ENCODE measurements at places on chromosomes 11 and 22.

GRCh38 chr22:49418943-49419342, 408.7 kb downstream of the BRD1 start:
- no peak for DNase-seq

DNA sequence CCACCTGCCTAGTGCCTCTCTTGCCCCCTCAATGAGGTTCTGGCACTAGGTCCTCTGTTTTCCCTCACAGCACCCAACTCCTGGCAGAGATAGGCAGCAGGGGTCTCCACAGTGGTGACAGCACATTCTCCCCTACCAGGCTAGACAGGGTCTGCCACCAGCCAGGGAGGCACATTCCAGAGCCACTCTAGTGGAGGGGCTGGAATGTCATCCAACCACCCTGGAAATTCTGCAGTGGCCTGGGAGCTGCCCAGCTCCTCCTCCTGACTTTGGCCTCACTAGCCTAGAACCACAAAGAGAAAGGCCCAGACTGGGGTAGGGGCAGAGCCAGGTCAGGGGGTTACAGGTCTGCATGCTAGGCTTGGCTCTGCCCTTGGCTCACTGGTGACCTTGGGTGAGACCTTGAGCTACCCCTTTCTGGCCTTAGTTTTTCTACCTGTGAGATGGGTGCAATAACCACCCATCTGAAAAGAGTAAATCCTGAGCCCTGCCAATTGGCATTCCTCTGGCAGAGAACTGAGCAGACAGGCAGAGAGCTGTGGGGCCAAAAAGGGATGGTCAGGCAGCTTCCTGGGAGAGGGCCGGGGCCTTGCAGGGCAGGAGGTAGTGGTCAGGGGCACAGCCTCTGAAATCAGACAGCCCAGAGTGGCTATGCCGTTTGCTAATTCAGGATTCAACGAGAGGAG, 7.1 kb downstream of the P2RY2 start:
- no peak for DNase-seq

DNA sequence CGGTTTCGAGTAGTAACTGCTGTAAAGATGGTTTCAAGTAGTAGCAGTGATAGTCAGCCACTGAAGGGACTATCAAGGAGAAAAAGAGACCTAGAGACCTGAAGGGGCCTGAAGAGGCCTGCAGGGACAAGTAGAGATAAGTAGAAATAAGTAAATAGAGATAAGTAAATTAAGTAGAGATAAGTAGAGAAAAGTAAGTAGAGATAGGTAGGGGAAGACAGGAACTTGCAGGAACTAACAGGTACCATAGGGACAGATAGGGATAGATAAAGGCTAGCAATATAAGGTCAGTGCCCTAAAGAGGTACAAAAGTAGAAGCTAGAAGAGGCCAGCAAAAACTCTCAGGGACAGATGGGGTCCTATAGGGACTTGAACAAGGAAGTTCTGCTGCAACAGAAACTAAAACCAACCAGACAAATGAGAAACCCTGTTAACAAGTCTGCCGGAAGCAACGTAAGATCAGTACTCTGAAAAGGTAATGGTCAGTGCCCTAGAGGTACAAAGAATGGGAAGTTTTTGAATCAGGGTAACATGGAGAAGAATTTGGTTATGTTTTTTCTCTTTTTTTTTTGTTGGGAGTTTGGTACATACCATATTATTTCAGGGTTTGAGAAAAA, 9.6 kb upstream of the SC5D start:
- DNase-seq = no peak

GRCh38 chr11:104781719-104782376, 116.4 kb downstream of the CASP12 start:
- DNase-seq = no peak

GRCh38 chr22:23242473-23243001, 62.2 kb downstream of the BCR start:
- no peak for DNase-seq

DNA sequence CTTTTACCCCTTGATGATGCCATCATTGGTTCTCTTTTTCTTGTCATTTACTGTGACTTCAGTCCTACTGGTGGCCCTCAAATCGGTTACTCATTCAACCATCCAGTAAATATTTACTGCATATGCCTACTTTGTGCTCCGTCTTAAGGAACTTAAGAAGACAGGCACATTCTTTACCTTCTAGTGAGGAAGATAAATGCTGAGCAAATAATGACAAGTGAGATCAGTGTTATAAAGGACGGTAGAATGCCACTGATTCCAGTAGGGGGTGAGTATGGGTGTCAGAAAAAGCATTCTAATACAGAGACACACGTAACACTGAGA, 1.6 kb downstream of the ANKRD42 start:
- no peak for DNase-seq

DNA sequence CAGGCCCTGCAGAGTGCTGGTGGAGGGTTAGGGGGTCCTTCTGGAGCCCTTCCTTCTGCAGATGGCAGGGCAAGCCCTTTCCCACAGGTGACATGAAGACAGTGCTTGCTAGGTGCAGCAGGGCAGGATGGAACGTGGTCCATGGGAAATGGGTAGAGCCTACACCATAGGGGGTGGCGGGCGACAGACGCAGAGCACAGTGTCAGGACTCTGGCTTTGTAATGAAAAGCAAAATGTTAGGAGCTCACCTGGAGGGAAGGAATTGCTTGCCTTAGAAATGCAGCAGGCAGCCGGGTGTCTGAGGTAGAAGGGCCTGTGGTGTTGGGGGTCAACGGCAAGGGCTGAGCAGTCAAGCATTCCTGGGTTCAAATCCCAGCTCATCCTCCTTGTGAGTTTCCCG, 54.9 kb downstream of the ARHGAP8 start:
- no peak for DNase-seq

- DNase-seq = no peak
These were observed 312.2 kb upstream of the C11orf87 start for GRCh38 chr11:109109571-109110315.

- no peak for DNase-seq
These were observed 19.9 kb downstream of the PACSIN2 start for GRCh38 chr22:42994917-42995562.

DNA sequence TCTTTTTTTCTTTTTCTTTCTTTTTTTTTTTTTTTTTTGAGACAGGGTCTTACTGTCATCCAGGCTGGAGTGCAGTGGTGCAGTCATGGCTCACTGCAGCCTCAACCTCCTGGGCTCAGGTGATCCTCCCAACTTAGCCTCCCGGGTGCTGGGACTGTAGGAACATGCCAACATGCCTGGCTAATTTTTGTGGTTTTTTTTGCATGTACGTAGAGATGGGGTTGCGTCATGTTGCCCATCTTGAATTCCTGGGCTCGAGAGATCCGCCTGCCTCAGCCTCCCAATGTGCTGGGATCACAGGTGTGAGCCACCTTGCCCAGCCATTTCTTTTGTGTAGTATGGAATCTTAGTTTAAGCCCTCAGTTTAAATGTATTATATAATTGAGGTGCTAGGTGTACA, 20.4 kb downstream of the MTMR3 start:
- no peak for DNase-seq

DNA sequence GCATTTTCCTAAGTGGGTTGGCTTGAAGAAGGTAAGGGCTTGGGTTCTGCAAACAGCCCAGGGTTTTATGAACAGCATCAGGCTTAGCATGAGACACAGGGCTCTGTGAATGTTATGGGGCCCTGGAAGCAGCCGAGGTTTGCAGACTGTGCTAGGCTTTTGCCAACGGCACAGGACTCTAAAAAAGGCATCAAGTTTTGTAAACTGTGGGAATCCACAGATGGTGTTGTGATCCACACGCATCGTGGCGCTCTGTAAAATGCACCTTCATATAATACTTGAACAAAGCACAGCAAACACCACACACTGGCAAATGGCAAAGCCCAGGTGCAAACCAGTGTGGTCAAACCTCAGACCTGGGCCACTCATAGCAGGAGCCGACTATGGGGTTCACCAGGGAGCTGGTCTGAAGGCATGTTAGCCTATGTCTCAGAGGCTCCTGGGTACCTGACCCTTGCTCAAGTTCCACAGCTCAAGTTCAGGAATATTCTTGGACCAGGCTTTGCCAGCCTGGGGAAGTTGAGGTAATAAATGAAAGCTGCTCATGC, 2.4 kb upstream of the SLCO2B1 start:
- DNase-seq = no peak

GRCh38 chr22:50730941-50731661, 6.9 kb upstream of the ACR start:
- peak; percentile 39 for DNase-seq

GRCh38 chr11:6345366-6345765, 25.1 kb upstream of the CAVIN3 start:
- DNase-seq = no peak

GRCh38 chr11:45560155-45560912, 105.1 kb downstream of the CHST1 start:
- DNase-seq = peak; percentile 51

DNA sequence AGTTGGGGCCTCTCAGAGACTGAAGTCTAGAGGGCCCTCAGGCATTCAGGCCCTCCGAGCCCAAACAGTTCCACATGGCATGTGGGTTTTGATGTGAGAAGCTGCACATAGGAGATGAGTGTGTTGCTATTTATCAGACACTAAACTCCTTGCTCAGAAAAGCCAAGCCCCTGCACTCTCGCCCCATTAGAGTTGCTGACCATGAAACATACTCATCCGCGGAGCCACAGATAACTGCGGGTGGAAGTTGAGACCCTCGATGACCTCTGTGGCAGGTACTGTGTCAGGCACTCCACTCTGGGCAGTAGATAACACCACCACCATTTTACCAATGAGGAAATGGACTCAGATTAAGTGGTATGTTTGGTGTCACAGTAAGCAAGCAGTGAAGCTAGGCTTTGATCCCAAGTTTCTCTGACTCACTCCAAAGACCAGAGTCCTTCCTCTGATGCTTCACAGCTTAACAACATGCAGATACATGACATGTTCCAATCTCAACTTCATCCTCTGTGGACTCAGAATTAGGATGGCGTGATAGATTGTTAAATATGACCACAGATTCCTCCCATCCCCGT, 202.1 kb downstream of the ADAMTS15 start:
- DNase-seq = no peak

- DNase-seq = no peak
These were observed 177.2 kb upstream of the MTMR2 start for GRCh38 chr11:96101146-96101545.

GRCh38 chr22:29195118-29195963, 10.4 kb upstream of the EMID1 start:
- no peak for DNase-seq

DNA sequence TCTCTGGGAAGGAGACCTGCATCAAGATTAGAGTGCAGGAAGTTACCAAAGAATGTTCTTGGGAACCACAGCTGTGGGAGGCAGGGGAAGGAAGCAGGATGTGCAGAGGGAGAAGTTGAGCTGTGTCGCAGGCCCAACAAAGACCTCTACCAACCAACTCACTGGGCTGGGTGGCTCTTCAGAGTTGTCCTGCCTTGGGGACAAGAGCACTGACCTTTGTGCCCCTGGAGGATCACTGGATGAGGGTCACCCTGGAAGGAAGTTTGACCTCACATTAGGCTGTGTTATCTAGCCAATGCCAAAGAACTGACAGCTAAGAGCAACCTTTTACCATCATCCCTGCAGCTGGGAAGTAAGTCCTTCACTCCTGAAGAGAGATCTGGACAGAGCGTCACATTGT, 130.6 kb downstream of the RRAS2 start:
- no peak for DNase-seq

DNA sequence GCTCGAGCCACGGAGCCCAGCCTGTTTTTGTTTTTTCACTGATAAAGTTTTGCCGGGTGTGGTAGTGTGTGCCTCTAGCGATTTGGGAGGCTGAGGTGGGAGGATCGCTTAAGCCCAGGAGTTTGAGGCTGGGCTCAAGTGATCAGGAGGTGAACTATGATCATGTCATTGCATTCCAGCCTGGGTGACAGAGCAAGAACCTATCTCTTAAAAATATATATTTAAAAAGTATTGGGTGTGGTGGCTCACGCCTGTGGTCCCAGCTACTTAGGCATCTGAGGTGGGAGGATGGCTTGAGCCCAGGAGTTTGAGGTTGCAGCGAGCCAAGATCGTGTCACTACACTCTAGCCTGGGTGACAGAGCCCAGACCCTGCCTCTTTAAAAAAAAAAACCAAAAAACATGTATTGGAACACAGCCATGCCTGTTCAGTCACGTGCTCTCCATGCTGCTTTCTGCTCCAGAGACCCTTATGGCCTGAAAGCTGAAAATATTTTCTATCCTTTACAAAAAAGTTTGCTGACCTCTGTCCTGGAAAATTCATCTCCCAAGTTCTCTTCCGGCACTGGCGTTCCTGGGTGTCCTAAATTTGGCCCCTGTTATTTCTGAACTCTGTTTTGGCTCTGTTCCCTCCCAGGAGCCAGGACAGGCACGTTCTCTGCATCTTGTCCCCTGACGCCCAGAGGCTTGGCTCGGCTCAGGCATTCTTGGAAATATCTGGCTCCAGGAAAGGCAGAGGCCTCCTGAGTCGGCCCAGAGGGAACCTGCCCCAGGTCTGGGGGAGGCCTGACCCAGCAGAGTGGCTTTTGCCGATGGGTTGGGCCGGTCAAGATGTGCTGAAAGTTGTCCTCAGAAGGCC, 61.3 kb upstream of the PPP6R3 start:
- peak; percentile 85 for DNase-seq

GRCh38 chr11:3886985-3887384, 31.5 kb downstream of the STIM1 start:
- DNase-seq = no peak

GRCh38 chr11:100581318-100581717, 105.8 kb upstream of the ARHGAP42 start:
- no peak for DNase-seq

GRCh38 chr11:132205496-132205895, 835.1 kb downstream of the NTM start:
- DNase-seq = no peak

- DNase-seq = peak; percentile 55
These were observed 131.9 kb downstream of the ADAMTS15 start for GRCh38 chr11:130580372-130580771.

DNA sequence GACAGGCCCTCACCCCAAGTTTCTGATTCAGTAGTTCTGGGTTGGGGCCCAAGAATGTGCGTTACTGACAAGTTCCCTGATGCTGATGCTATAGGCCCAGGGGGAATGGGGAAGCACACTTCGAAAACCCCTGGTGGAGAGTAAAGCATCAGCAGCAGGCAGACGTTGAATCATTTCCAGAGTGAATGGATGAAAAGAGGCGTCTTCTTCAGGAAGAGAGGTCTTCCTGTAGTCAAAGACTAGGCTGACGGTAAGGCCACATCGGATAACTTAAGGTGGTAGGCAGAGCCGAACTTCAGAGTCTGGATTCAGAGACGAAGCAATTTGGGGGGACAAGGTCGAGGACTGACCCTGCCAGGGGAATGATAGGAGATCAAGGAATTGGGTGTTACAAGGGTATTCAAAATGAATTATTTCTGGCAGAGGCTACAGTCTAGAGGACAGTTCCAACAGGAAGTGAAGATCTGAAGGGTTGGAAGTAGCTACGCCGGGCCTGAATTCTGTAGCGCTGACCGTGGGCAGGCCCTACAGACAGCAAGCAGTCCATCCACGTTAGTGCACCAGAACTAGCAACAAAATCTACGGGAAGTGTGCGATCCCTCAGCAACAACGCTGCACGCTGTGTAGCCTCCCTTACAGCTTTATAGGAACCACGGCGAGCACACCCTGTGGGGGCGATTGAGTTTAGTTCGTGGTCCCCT, 862 bp upstream of the CENATAC start:
- DNase-seq = peak; percentile 26

DNA sequence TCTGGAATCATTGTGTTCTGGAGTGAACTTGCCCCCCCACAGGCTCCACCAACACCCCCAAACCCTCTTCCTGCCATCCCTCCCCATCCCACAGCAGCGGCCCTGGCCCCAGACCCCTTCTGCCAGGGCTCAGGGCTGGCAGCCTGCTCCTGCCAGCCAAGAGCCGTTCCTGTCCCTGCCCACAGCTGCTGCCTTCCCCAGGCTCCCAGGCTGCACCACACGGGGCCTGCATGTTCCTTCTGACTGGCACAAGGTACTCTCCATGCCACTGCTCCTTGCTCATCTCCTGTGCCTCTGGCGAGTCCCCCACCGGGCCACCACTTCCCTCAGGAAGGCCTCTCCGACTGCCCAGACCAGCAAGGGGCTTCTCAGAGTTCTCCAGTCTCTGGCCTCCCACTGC, 4.9 kb downstream of the GP1BB start:
- no peak for DNase-seq

Measured in left ventricle myocardium superior (tissue), 1 donor.